ENCODE measurements at places on chromosomes 11 and 22.

DNA sequence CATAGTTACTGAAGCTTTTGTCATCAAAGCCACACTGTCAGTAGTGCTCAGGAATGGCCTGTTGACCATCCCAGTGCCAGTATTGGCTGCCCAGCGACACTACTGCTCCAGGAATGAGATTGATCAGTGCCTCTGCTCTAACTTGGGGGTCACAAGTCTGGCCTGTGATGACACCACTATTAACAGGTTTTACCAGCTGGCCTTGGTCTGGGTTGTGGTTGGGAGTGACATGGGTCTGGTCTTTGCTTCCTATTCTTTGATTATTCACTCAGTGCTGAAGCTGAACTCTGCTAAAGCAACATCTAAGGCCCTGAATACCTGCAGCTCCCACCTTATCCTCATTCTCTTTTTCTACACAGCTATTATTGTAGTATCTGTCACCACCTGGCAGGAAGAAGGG, 21.5 kb downstream of the OR56B4 start:
- no peak for DNase-seq

DNA sequence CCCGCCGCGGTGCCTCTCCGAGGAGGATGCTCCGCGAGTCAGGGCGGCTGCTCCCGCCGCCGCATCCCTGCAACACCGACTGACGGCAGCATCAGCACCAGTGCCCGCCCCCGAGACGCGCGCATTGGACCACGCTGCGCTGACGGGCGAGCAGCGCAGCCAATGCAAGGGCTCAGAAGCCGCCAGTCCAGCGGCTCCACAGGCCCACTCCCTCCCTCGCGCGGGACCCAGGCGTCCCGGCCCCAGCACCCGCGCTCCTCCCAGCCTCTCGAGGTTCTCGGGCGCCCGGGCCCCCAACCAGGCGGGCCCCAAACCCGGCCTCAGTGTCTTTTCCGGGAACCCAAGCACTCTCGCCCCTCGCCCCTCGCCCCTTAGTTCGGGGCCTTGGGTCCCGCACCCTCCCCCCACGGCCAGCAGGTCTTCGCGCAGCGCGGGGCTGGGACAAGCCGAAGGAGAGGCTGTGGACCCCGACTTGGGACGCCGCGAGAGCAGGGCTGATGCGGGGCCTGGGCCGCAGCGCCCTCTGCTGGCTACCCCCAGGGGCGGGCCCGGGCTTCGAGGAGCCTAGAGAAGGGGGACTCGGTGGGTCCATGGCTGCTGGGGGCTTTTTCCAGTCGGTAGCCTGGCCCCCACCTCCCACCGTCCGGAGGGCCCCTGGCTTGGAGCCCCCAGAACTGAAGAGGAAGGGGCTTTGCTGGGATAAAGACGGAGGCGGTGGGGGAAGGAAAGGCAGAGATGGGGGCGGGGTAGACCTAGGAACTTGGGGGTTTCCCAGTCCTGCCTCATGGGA, at the start of gene NRXN2:
TSS of gene NRXN2 (minus strand) at position 81 of the 790 bp plus-strand sequence. CDS start 9,498 bp downstream, outside the sequence.
- DNase-seq, result peak; percentile 71

DNA sequence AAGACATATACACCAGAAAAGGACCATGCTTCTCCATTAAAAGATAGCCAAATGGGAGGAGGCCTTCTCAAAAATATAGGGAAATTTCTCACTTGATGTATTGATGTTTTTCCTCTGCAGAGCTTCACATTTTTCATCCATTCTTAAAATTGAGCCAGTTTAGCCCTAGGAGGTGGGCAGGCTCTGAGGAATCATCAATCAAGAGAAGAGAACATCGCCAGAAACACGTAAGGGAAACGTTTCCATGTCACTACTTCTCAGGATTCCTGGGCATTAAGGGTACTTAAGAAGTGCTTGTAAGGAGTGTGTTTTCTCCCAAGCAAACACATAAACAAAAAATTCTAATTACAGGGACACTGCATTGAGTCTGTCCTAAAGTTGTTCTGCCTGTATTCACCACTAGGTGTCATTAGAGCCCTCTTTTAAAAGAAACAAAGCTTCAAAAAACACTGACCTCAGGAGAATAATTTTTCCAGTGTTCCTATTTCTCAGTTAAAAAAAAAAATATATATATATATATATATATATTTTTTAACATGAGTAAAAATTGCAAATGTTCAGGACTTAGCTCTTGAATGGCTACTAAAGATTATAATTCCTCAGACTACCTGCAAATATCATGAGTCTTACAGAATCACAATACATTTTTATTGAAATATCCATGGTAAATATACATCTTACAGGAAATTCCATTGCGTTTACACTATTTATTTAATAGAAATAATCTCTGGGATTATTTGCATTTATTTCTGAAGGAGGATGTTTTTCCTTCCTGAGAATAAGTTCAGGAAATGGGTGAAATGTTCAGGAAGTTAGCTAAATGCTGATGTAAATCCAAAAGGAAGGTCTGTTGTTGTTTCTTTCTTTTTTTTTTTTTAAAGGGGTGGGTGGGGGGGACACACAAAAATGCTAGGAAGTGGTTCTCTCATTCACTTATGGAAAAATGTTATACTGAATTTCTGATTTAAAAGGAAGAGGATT, 16.0 kb downstream of the FZD4 start:
- peak; percentile 43 for DNase-seq

DNA sequence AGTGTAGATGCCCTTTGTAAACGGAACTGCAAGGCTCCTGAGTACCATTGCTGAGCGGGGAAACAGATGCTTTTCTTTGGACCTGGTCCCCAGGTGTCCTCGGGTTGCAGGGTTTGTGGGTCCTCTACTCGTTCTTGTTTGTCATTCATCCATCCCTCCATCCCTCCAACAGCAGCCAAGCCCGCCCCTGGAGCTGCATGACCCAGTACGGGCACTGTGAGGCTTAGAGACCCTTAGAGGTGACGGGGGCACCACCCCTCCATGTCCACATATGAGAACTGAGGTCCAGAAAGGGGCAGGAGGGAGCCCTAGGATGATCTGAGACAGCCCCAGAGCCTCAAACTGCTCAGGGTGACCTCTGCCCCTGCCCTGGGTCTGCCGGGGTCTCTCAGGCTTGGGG, 45.4 kb downstream of the WNT11 start:
- no peak for DNase-seq

DNA sequence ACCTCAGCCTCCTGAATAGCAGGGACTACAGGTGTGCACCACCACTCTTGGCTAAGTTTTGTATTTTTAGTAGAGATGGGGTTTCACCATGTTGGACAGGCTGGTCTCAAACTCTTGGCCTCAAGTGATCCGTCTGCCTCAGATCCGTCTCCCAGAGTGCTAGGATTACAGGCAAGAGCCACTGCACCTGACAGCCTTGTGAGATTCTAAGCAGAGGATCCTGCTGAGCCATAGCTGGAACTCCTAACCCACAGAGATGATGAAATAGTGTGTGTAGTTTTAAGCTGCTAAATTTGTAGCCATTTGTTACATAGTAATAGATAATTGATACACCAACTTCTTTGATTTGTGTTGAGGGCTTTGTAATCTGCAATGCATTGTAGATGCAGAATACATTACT, 51.1 kb downstream of the CLMP start:
- DNase-seq, result no peak

DNA sequence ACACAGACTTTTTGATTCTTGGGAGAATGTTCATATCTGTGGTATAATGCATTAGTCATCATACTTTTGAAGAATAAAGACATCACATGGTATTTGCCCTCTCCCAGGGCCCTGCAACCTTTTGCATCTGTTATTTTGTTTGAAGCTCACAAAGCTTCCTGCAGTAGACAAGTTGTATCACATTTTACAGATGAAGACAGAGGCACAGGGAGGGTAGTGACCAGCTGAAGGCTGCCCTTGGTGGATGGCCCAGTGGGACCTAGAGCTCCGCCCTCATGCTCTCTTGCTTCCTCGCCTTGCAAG, 66.4 kb downstream of the UBASH3B start:
- no peak for DNase-seq

GRCh38 chr22:49699928-49700498, 127.7 kb downstream of the BRD1 start:
- no peak for DNase-seq

DNA sequence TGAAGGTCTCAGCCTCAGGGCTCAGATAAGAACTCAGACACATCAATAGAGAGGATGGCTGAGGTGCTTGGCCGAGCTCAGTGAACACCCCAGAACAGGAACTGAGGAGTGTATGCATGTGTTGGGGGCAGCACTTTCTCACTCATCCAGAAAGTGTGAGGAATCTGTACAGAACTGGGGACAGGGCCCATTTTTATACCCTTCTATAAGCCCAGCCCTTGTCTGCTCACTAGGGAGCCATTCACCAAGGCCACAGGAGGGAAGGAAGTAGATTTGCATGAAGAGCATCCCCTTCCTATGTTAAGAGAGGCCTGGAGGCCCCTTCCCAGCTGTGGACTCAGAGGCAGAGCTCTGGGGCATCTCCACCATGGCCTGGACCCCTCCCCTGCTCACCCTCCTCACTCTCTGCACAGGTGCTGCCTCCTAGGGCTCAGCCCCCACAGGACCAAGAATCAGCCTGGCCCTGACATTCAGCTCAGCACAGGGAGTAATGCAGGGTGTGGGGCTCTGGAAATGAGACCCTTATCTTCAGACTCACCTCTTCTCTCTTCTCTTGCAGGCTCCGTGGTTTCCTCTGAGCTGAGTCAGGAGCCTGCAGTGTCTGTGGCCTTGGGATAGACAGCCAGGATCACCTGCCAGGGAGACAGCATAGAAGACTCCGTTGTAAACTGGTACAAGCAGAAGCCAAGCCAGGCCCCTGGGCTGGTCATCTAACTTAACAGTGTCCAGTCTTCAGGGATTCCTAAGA, 39.9 kb upstream of the GGTLC2 start:
- DNase-seq, result no peak

GRCh38 chr11:44862558-44863101, 88.1 kb downstream of the TP53I11 start:
- no peak for DNase-seq

DNA sequence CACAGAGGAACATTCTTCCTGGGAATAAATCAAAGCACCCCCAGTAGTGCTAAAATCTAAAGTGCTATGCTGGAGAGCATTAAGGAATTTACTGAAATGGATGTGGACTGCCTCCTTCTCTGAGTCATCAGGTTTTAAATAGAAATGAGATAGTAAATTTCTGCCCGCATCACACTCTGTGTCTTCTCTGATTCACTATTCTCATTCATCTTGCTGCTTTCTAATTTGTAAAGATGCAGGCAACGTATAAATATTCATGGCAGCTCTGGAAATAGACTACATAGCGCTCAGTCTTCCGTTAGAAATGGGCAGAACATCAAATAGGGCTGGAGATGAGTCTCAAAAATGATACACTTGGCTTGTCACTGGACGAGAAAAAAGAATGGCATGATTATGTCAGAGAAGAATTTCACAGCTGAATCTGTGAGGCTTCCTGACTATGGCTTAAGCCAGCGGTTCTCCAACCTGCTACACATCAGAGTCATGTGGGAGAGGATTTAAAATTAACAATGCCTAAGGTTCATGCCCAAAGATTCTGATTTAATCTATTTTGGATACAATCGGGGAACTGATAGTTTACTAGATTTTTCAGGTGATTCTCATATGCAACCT, 178.2 kb downstream of the LRRC4C start:
- no peak for DNase-seq

DNA sequence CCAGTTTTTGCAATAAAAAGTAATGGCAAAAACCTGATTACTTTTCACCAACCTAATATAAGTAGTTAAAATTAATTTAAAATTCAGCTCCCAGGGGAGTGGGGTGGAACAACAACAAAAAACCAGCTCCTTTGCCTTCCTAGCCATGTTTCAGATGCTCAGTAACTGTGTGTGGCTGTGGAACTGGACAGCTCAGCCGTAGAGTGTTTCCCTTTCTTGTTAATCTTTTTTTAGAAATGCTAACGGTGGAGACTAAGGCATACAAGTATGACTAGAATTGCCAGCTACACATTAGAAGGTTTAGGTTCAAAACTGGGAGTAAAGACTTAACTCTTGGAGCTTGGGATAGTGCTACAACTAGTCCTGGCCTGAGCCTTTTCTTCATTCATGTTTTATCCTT, 45.0 kb downstream of the PPP6R3 start:
- DNase-seq, result no peak

DNA sequence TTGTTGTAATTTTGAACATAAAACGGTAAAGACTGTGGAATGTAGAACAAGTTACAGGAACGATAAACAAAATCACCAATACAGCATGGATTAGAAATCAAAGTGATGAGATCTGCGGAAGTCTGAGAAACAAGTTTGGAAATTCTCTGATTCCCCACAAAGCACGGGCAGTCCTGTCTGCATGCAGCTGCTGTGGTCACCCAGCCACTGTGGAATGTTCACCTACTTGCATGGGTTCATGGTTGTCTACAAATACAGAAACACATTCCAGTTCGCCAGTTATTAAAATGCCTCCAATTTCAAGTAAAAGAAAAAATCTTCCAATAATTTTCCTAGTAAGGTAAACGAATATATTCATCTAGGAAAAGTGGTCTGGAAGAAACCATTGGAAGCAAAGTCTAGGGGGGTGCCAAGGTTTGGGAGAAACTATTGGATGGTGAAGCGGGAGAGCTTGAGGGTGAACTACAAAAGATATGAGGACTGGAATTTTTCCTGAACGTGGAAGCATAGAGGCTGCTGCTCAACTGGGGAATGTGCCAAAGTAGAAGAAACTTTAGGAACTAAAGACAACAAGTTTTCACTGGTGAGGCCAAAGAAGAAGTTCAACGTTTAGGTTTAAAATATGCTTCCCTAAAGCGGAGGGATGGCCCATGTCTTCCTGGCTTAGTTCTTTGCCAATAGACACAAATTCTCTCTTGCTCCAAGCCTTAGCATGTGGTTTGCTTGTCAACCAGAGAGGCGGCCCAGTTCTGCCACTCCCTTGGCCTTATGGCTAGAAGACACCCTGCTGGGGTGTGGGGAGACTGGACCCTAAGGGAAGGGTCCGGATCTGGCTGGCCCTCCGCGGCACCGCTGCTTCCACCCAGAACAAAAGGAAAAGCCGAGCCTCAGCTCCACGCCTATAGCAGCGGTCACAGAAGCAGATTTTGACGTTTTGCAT, 70.2 kb downstream of the CTTN start:
- DNase-seq, result no peak

DNA sequence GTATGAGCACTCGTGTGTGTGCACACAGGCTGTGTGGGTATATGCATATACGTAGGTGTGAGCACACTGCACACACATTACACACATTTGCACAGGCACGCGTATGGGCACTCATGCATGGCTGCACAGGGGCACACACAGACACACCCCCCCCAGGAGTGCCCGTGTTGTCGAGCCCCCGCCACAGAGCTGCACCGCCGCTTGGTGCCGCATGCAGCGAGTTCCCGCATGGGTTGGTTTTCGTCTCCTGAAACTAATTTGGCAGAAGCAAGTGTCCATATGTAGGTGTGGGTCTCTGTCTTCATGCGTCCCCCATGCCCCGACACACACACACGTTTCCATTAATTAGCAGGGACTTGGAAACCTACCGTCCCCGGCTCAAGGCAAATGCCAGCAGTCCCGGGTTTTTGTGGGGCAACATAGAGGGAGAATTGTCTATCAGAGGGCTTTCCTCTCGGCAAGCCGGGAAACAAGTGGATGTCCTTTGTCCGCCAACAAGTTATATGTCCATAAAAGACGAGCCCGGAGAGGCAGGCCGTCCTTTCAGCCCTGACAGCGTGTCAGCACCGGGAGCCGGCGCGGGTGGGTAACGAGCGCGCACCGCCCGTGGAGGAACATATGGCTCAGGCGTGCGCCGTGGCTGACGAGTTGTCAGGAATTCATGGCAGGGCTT, 1291.7 kb downstream of the BRD1 start:
- no peak for DNase-seq

Measured in NCI-H446 treated with DMSO at 0.1 percent for 48 hours (cell line).